Adrenal gland (tissue), 19 donors: ENCODE measurements at places on chromosomes 5 and 9. TPM values are rescaled to one million over a fixed set of nuclear protein-coding genes. Genes with fewer than 3 reads are reported as not detected.

RNF183 gene
- polyA plus RNA-seq: 0.48 TPM

PKD2L2 gene
- polyA plus RNA-seq: 0.66 TPM

ARHGEF28 gene
- 32.9 TPM for polyA plus RNA-seq

LCN1 gene
- polyA plus RNA-seq: not detected

C5orf52 gene
- not detected for polyA plus RNA-seq

NUDCD2 gene
- polyA plus RNA-seq: 4.5 TPM

ESM1 gene
- polyA plus RNA-seq: 3.3 TPM

LIX1 gene
- polyA plus RNA-seq: 0.18 TPM

FGD3 gene
- polyA plus RNA-seq: 5.6 TPM

FUT7 gene
- polyA plus RNA-seq: 0.17 TPM

ANKRD31 gene
- polyA plus RNA-seq: 0.16 TPM

SNCAIP gene
- polyA plus RNA-seq: 1.5 TPM

CLPTM1L gene
- polyA plus RNA-seq: 40.7 TPM

PCDHGB2 gene
- 0.10 TPM for polyA plus RNA-seq

RORB gene
- 1.7 TPM for polyA plus RNA-seq

C9orf153 gene
- 0.31 TPM for polyA plus RNA-seq

ACTBL2 gene
- not detected for polyA plus RNA-seq

IFNA13 gene
- not detected for polyA plus RNA-seq

IRX1 gene
- polyA plus RNA-seq: not detected

GRIN3A gene
- under 0.01 TPM for polyA plus RNA-seq
